ENCODE measurements at places on chromosomes 4 and X.

- DNase-seq = peak; percentile 41
Measured at GRCh38 chr4:88333741-88334405, 44.8 kb upstream of the HERC6 start.

- DNase-seq = no peak
Measured at GRCh38 chr4:145882604-145883003, 56.0 kb downstream of the ZNF827 start.

DNA sequence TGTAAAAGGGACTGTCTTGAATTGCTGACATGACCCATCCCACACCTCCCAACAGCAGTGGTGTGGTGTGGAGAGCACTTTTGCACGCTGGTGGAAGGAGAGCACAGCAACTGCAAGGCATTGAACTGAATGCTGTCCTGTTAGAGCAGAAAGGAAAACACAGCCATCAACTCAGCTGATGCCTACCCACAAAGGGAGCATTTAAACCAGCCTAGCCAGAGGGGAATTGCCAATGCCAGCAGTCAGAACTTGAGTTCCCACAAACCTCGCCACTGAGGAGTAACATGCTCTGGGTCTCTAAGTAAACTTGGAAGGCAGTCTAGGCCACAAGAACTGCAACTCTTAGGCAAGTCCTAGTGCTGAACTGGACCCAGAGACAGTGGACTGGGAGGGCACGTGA, 31.9 kb downstream of the MAGED4 start:
- no peak for DNase-seq

DNA sequence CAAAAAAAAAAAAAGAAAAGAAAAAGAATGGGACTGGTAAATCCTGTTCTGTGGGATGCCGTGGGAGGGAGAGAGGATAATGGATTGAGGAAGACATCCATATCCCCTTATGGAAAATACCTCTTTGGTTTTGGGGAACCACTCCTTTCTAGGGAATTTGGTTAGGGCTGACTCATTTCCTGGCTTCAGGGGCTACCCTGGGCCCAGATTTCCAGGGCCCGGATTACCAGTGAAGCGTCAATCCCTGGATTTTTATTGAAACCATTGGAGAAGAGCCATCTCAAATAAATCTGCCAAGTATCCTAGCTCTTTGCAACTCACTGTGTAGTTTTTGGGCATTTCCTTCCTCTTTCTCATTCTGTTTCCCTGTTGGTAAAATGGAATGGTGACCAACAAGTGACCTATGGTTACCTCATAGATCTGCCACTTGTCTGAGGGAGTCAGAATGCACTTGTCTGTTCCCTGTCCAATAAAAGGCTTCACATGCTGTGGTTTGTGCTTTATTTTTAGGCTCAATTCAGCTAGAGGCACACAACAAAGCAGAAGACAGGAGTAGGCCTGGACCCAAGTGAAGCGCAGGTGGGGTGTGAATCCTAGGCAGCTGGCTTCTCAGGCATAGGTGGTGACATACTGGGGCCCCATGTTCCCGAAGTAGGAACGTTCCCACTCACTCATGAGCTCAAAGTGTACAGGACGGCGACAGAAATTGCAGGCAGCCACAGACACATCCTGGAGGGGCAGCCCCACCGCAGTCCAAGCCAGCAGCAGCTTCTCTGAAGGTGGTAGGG, 8.6 kb downstream of the APEX2 start:
- DNase-seq = peak; percentile 21

GRCh38 chr4:13299343-13299742, 184.8 kb downstream of the RAB28 start:
- no peak for DNase-seq

GRCh38 chr4:159046683-159047082, 56.2 kb upstream of the RAPGEF2 start:
- DNase-seq = no peak

GRCh38 chr4:89725268-89725667, 111.7 kb downstream of the SNCA start:
- DNase-seq = no peak

DNA sequence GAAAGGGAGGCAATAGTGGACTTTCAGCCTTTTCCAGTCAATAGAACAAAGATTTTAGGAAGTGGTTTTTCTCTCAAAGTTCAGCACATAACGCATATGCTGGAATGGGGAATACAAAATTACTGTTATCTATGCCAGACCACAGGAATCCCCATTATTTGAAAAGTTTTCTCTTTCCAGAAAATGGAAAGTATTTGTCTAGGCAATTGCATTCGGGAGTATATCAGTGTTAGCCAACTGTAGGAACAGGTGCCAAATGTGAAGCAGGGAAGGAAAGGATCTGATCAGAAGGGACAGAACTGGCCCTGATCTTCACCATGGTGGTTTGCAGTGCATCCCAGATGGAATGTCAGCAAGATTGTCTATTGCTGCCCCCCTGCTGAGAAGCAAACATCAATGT, 213.6 kb downstream of the CPE start:
- no peak for DNase-seq

DNA sequence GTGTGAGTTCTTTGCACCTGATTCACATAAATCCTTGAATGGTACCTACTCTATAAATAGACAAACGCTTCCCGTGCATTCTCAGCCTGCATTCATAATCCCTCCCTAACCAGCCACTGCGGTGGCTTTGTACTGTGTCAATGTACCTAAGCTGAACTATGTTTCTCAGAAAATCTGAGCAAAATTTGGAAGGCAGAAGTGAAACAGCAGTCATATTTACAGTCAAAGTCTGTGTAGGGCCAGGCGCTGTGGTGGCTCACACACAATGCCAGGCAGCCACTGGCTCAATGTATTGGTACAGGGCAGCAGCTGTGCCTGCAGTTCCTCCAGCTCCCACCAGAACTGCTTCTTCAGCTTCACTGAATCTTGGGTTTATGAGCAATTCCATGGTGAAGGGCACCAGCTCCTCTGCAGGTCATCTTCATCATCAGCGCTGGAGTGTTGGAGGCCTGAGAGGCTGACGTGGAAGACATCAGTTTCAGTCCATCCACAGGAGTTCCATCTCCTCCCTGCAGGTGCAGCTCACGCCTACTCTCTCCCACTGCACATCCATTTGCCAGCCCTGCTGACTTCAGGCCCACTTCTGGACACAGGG, 32.3 kb upstream of the IRF2 start:
- DNase-seq = no peak

GRCh38 chrX:16836371-16836770, 33.8 kb downstream of the RBBP7 start:
- no peak for DNase-seq

GRCh38 chrX:37476571-37477170, 94.8 kb upstream of the LANCL3 start:
- no peak for DNase-seq

DNA sequence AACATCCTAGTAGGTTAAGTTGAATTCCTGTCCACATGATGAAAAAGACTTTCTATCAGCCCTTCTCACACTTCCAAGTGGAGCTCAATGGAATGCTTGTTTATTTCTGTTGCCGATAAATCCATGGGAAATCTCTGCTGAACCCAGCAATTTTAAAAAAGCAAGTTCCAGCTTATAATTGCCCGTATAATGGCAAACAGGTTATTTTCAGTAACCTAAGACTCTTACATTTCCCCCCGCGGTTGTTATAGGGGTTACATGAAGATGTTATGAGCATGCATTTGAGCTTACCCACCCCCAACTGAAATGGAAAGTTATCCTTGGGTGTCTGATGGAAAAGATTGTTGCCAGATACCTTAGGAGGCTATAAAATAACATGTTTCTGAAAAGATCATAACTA, 136.2 kb downstream of the PALLD start:
- no peak for DNase-seq

DNA sequence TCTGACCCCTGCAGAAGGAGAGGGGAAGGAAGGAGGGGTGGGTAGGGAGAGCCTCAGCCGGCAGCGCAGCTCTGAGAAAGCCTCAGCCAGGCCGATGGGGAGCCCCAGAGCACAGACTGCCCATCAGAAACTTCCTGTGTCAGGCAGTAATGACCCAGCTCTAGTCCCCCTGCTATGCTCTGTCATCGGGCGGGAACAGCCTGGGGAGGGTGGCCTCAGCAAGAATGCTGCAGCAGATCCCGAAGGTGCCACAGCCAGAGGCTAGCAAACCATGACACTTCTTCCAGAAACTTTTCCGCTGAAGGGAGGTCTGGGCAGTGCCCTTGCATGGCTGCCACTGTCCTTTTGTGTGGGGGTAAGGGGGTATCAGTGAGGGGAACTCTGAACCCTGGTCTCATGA, 279.0 kb downstream of the BCOR start:
- no peak for DNase-seq

DNA sequence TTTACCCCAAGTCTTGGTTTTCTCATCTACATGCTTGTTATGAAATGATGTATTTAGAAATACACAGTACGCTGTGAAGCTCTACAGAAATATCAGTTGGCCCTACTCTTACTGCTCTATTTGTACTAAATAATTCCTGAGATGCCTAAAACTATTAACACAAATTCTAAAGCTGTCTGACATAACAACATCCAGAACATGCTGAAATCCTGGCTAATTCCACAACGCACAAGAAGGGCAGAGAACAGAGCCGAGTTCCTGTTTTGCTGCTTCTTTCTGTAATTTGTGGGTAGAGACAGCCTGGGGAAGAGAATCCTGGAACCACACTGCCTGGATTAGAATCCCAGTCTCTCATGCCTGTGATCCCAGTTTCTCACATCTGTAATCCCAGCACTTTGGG, 59.0 kb downstream of the ZNF827 start:
- DNase-seq = no peak

DNA sequence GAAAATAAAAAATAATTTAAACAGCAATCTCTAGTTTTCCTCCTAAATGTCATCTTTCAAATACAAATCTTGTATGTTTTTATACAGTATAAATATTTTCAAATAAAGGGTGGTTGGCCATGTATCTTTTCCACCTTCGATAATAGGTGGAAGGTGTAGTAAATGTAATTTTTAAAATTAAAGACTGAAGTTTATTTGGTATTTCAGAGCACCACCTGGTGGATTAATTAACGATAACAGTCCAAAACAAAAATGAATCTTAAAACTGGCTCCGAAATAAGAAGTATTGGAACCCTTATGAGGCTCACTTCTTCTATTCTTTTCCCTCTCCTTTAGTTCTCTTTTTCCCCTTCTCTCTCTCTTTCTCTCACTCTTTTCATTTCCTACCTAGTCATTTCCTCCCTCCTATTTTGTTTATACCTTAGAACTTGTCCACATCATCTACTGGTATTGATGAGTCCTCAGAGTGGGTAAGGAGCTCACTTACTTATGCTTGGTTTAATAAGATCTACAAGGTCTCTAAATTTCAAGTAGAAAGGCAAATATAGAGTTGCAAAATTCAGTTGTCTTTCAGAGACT, 82.9 kb upstream of the EXOC1L start:
- no peak for DNase-seq

DNA sequence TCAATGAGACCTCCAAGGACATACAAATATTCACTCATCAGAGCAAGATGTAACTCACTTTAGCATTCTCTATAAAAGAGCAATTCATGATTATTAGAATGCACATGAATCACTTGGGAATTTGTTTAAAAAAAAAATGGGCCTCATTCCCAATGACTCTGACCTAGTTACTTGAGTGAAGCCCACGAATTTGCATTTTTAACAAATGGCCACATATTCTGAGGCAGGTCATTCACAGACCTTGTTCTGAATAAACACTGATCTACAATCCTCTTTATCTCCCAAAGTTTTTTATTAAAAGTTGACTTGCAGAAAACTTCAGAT, 255.1 kb upstream of the VEGFC start:
- DNase-seq = no peak

- no peak for DNase-seq
Measured at GRCh38 chrX:10017872-10018271, 50.7 kb downstream of the CLDN34 start.

DNA sequence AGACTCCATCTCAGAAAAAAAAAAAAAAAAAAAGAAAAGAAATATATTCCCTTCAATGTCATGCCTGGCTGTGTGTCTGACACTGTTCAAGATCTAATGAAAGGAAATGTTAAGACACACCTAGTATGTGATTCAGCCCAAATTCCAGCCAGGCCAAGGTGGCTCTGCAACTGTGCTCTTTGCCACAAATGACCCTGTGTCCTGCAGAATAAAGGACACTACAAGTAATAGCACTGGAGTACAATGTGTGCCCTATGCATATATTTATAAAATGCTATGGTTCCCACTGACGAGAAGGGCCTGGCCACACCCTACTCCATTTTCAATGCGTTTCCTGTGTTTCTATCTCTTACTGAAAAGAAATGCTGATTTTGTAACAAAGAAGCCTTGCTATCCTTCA, 98.0 kb upstream of the SORBS2 start:
- no peak for DNase-seq

GRCh38 chr4:10949039-10949733, 264.6 kb upstream of the CLNK start:
- no peak for DNase-seq

DNA sequence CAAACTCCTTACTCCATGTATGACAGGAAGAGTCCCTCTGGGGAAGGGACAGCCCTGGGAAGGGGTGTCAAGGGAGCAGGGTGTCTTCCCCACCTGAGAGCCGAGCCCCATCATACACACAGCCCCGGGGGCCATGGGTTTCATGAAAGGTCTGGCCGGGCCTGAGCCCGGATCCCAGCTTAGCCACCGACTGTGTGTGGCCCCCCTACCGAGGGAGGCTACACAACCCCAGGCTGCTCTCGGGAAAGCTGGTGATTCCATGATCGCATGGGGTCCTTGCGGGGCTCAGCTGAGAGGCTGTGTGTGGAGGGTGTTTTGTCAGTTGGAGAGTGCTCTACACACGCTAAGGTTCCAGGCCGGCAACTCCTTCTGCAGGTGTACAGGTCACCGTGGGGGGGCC, 55.6 kb downstream of the SORCS2 start:
- no peak for DNase-seq

GRCh38 chr4:54165438-54165837, 63.7 kb upstream of the PDGFRA start:
- DNase-seq = peak; percentile 87

- DNase-seq = no peak
Measured at GRCh38 chr4:104682311-104682710, 187.6 kb upstream of the CXXC4 start.

DNA sequence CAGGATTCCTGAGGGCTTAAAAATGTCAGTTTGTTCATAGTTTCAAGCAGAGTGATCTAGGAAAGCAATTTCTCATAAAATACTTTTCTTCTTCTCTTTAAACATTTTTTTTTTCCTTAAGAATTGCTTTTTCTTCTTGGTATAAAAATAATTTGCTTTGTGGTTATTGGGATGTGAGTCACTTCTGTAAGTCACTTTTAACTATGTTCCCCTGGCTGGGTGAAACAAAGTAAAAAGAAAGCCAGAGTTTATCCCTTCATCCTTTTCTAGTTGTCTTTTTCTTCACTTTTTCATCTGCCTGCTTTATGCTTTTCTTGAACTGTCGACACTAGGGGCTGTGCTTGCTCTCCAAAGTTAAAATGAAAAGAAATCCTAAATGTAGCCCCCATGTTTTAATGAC, 33.5 kb downstream of the ARSJ start:
- no peak for DNase-seq

Measured in GM04504 (cell line).